CD4-positive, alpha-beta memory T cell (primary cell): ENCODE measurements at places on chromosomes 3 and 15.

- no peak for DNase-seq
Observed at GRCh38 chr3:114176890-114177289, 2.0 kb downstream of the DRD3 start.

DNA sequence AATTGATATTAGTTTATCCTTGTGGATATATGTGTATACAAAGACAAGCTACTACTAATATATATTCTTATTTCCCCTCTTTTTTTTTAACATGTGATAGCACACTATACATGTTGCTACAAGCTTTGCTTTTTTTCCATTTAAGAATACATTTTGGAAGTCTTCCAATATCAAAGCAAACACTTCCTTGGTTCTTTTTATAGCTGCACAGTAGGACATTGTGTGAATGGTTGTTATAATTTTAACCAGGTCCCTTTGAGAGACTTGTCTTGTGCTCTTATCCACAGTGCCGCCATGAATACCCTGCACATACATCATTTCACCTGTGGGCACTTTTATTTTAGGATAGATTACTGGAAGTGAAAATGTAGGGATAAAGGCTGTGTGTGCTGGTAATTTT lies 88.7 kb downstream of the CACNA2D3 start:
- DNase-seq: no peak

- DNase-seq: peak; percentile 32
Observed at GRCh38 chr3:111070772-111071256, 802 bp upstream of the NECTIN3 start.

DNA sequence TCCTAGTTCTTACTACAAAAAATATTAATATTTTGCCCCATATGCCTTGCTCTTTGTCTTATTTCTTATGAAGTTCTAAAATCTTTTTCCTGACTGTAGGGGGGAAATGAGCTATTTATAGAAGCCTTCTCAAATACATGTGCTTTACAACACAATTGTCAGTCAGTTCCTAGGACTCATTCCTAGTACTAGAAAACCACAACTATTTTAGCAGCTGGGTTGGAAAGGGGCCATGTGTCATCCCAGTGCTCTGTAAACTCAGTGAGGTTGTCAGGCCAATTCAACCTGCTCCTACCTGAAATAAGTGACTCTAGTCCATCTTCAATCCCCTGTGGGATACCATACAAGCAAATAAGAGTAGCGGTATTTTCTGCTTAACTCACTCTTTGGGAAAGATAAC lies 153.8 kb downstream of the ULK4 start:
- DNase-seq: no peak

GRCh38 chr3:153881201-153881600 lies 240.0 kb upstream of the ARHGEF26 start:
- no peak for DNase-seq

DNA sequence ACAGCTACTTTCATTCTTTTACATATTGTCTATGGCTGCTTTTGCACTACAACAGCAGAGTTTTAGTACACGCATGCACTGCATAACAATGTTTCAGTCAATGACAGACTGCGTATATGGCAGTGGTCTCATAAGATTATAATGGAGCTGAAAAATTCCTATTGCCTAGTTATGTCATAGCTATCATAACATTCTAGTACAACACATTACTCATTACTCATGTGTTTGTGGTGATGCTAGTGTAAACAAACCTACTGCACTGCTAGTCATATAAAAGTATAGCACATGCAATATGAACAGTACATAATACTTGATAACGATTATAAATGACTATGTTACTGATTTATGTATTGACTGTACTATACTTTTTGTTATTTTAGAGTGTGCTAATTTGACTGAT lies 47.9 kb downstream of the QTRT2 start:
- DNase-seq: no peak

DNA sequence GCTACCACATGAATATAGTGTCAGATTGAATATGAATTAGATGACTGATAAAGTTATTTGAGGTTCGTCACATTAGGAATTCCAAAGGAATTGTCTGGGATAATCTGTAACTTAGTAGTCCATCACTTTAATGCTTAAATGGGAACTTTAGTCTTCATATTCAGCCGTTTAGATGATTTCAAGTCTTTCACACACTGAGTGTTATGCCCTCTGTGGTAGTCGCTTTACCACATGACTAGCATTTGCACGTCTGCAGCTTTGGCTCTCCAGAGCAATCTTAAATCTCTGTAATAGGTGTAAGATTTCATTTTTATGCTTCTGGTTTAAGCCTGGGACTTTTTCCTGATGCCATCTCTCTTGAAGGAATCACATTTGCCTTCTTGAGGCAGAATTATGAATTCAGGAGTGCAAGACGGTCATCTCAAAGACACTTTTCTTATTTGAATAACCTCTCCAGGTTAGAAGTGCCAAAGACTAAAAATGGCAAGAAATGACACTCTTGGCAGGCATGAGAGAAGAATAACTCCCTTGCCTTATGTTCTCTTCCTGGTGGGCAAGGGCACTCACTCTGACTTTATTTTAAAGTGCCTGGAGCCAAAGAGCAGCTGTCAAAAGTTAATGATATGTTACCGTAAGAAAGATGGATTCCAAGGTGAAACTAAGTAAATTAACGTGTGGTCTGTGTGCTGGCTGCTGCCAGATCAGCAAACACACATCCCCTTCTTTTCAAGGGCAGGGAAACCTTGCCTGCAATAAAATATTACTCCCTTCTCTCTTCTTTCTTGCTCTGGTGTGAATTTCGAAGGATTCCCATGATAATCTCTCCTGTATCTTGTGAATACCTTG lies 153.3 kb downstream of the B3GALNT1 start:
- DNase-seq: no peak

DNA sequence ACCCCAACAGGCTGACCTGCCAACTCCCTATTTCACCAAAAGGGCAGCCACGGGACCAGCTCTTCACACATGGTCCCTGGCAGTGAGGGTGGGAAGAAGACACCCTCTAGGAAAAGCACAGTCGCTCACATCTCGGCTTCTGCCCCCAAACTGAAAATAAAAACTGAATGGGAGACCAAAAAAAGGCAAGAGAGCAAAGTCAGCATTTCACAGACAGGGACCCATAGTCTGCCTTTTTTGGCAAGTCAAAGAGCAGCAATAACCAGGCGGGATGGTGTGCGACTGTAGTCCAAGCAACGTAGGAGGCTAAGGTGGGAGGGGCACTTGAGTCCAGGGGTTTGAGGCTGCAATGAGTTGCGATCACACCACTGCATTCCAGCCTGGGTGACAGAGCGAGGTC lies 154.1 kb downstream of the ADAMTS17 start:
- no peak for DNase-seq

DNA sequence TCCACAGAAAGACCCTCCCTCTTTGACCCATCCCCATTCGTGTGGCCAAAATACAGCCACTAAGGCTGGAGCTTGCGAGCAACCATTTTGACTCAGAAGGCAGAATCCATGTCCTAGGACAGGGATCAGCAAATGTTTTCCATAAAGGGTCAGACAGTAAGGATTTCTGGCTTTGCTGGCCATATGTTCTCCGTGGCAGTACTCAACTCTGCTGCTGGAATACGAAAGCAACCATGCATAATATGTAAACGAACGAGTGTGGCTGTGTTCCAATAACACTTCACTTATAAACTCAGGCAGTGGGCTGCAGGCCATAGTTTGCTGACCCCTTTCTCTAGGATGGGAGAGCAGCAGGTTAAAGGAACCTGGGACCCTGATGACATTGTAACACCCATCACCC lies 77.6 kb upstream of the WNT5A start:
- no peak for DNase-seq

GRCh38 chr15:59537403-59537802 lies 74.2 kb upstream of the GCNT3 start:
- DNase-seq: no peak

DNA sequence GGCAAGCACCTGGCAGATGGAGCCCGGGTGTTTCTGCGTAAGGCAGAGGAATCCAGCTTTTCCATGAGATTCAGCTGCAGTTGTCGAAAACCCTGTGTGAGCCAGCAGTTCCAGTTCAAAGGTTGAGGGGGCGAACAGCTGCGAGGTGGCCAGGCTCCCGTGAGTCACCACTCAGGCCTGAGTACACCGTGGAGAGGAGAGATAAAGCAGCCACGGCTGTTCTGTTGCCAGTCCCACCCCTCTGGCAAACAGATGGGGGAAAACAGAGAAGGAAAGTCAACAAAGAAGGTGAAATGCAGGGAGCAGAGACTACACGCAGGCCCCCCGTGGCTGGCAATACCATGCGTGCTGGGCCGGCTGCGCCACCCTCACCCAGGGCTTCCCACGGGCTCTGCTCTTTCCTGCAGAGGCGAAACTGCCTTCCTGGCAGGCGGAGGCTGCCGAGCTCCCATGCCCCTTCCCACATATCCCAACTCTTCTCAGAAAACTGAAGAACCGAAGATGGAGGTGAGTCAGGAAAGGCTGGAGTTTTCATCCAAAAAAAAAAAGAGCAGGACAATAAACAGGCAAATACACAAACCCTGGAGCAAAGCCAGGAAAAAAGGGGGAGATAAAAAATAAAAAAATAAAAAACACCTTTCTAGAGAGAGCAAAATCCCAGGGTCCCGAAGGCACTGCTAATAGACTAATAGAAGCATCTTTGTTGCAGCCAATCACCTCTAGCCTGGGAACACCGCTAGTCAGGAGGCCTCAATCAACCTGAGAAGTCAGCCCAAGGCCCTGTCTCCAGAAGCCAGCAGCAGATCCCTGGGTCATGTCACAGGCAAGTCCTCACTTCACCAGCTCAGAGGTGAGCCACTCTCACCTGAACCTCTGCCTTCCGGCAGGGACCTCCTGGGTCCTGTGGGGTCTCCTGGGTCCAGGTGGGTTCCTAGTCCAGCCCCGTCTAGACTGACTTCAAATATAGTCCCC lies 37.7 kb downstream of the FAM174B start:
- DNase-seq: no peak

- DNase-seq: no peak
Observed at GRCh38 chr3:109631897-109632296, 294.6 kb upstream of the DPPA4 start.

- no peak for DNase-seq
Observed at GRCh38 chr3:146431240-146431639, 38.1 kb downstream of the PLSCR2 start.

GRCh38 chr3:88101142-88101541 lies 42.1 kb downstream of the ZNF654 start:
- DNase-seq: no peak

GRCh38 chr3:69541711-69542088 lies 155.8 kb upstream of the FRMD4B start:
- no peak for DNase-seq

DNA sequence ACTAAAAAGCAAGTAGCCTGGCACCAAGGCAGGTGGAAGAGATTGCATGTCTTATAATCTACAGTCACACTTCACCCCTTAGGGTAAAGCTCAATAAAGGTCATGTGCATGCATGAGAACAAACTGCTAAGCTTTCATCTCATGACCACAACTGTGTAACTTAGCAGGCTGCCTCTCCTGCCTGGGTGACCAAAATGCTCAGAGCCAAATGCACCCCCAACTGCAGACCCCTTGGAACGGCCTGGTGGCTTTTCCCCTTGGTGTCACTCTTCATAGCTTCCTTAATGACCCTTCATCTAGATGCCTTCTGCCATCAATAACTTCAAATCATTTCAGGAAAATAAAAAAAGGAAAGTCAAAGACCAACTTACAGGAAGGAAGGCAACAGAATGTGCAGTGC lies 88.1 kb downstream of the ADAMTS17 start:
- no peak for DNase-seq

DNA sequence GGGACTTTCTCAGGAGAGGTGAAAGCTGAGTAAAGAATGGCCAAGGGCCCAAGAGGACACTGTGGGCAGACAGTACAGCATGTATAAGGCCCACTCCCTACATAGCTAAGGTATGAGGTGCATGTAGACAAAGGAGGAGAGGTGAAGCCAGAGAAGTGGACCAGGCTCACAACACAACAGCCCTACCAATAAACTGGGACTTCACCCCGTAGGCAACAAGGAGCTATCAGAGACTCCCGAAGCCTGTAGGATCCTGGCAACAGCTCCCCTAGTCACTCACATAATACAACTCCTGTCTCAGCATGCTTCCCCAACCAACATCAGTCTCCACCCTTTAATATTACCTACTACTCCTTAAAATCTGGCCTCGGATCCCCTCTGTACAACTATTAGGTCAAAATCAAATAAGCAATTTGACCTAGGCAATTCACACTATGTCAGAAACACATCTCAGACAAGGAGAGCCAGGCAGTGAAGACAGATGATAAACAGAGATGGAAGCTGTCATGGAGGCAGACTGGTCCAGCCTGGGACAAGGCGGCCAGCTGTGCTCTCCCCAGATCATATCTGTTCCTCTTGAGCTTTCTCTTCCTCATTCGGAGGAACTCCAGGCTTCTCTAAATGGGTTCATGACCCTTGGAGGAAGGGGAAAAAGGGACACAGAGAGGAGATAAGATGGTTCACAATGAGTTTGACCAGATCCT lies 1.4 kb downstream of the XXYLT1 start:
- DNase-seq: no peak

DNA sequence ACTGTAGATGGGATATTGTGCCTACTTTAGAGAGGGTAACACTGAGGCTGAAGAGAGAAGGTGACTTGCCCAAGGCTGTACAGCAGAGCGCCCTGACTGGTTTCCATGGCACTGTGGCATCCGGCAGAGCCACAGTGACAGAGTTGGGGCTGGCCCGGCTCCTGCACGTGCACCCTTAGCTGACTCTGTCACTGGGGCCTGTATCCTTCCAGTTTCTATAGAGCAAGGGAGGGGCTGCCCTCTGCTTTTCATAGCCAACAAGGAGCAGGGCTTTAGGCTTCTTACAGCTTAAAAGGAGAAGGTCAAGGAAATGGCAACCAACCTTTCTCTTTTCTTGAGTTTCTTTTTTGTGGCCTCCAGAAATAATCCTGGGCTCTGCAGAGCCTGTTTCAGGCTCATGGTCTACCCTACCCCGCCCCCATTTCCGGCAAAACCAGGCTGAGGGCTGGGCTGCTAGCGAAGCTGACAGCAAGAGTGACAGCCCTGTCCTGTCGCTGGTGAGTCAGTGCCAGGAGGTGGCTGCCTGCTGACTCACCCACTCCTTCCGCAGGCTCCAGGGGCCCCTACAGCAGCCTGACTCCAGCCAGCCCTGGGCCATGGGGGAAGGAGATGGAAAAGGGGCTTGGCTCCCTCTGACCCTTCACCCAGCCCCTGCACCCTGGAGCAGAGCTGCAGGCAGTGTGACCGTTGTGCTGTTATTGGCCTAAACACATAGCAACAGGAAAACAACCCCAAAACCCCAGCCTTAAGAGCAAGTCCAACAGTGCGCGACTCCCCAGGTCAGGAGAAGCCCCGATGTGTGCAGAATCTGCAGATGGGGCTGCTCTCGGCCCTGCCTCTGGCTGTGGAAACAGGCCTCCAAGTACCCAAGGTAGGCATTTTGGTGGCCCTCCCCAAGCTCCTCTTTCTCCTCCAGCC lies 29.8 kb downstream of the SLC6A6 start:
- DNase-seq: peak; percentile 99

GRCh38 chr3:73352841-73353645 lies 271.7 kb downstream of the PDZRN3 start:
- DNase-seq: no peak

- DNase-seq: no peak
Observed at GRCh38 chr3:123768480-123769355, 115.4 kb downstream of the MYLK start.

- no peak for DNase-seq
Observed at GRCh38 chr15:83082730-83083386, 15.8 kb upstream of the BTBD1 start.

GRCh38 chr3:180092889-180093288 lies 56.2 kb upstream of the PEX5L start:
- no peak for DNase-seq
